ENCODE measurements at places on chromosomes 6 and 20.

- DNase-seq, result no peak
Measured at GRCh38 chr6:170234419-170234818, 56.5 kb downstream of the DLL1 start.

DNA sequence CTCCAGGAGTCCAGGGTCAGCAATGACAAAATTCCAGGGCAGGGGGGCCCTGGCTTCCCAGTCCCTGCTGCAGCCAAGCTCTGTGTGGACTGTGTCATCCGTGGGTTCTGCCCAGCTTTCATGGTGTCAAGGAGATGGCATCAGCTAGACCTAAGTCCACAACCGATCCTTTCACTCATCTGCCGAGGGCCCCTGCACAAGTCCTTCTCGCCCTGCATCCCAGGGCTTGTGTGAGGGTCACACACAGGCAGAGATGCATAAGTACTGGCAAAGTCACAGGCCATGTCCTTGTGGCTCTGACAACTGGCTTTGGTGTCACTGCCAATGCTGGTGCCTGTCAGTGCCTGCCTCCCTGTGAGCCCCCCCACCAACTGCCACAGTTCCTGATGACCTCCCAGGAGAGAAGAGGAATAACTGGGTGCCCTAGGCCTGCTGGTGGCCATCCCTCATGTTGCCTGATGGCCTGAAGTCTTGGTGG is 181.4 kb upstream of the CST7 start:
- DNase-seq, result no peak

GRCh38 chr6:43897571-43898302 is 127.7 kb downstream of the VEGFA start:
- no peak for DNase-seq

DNA sequence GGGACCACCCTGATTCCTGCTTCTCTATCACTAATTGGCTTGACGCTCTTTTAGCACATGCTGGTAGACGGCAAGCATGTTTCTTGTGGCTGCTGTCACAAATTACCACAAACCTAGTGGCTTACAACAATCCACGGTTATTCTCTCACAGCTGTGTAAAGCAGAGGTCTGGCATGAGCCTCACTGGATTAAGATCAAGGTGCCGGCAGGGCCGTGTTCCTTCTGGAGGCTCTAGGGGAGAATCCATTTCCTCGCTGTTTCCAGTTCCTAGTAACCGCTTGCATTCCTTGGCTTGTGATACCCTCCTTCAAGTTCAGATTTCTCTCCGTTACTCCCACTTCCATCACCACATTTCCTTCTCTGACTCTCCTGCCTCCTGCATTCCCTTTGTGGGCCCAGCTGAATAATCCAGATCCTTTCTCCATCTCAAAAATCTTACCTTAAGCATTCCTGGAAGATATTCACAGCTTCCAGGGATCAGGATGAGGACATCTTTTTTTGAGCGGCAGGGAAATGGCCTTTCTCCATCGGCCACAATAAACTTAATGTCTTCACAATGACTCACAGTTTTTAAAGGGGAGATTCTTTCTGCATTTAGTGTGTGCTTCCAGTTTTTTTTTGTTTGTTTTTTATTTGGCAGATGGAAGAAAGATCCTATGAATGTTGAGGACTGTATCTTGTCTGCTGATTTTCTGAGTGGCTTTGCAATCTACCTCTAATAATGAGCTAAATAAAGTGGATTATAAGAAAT is 39.9 kb downstream of the BMP6 start:
- DNase-seq, result no peak

DNA sequence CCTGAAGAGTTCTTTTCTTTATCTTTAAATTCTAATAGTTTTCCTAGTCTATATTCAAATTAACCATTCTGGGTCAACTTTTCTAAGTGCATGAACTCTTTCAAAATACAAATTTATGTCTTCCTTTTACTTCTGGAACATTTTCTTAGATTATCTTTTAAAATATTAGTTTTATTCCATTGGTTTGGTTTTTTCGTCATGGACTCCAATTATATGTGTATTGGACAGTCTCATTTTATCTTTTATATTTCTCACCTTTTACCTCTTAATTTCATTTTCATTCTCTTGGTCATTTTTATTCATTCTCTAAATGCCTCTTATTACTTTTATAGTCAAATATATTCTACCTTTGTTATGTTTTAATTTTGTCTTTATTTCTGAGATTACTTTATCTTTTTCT is 356.7 kb upstream of the MMS22L start:
- DNase-seq, result no peak

DNA sequence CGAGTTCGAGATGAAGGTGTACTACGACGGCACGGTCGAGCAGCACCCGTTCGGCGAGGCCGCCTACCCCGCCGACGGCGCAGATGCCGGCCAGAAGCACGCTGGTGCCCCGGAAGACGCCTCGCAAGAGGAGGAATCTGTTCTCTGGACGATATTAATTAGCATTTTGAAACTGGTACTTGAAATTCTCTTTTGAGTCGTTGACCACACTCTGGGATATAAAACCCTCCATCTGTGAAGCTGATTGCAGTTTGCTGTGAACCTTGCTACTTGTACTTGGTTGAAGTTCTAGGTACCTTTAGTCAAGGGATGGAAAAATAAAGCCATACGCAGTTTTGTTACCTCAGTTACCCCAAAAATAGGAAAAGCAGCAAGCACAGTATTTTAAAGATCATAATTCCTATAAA is 917 bp downstream of the C6orf120 start:
- no peak for DNase-seq

GRCh38 chr6:138523347-138524210 is 24.3 kb upstream of the NHSL1 start:
- DNase-seq, result peak; percentile 35

- no peak for DNase-seq
Measured at GRCh38 chr20:46073443-46073842, 16.3 kb downstream of the NCOA5 start.

DNA sequence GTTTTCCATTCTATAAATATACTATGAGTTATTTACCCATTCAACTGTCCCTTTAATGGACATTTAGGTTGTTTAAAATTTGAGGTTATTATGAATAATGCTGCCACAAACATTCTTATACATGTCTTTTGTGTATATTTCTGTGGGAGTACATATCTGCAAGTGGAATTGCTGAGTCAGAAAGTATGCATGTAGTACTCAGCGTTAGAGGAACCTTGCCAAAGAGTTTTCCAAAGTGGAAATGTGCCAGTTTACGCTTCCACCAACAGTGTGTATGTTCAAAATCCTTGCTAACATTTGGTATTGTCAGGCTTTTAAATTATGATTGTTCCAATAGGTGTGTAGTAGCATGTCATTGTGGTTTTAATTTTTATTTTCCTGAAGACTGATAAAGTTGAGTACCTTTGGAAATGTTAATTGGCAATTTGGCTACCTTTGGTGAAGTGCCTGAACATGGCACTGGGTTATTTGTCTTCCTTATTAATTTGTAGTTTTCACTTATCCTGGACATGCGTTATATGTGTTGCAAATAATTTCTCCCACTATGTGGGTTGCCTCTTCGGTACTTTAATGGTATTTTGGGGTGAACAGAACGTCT is 341.2 kb downstream of the CD83 start:
- DNase-seq, result no peak

- no peak for DNase-seq
Measured at GRCh38 chr20:51600950-51601349, 58.4 kb upstream of the NFATC2 start.

GRCh38 chr6:4598384-4598995 is 177.7 kb upstream of the CDYL start:
- no peak for DNase-seq

- DNase-seq, result no peak
Measured at GRCh38 chr20:36924167-36925045, 27.1 kb downstream of the SAMHD1 start.

DNA sequence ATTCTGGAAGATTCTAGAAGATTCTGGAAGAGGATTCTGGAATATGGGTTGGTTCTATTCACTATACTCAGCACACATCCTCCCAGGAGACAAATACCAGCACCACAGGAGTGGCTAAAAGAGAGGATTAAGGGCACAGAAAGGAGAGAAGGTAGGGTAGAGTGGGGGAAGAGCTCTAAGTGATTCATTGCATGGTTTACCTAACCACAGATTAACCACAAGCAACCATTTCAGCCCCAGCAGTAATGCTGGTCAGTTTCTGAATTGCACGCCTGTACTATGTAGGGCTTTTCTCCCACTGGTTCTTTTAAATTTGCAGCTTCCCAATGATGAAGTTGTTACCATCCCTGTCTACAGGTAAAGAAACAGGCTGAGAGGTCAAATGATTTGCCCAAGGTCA is 192.7 kb upstream of the PMEPA1 start:
- DNase-seq, result no peak

- peak; percentile 70 for DNase-seq
Measured at GRCh38 chr20:5001174-5002076, at the start of gene SLC23A2. Gene SLC23A2 (minus strand): TSS chr20:5001510. CDS start chr20:4932562, 68,948 bp downstream.

DNA sequence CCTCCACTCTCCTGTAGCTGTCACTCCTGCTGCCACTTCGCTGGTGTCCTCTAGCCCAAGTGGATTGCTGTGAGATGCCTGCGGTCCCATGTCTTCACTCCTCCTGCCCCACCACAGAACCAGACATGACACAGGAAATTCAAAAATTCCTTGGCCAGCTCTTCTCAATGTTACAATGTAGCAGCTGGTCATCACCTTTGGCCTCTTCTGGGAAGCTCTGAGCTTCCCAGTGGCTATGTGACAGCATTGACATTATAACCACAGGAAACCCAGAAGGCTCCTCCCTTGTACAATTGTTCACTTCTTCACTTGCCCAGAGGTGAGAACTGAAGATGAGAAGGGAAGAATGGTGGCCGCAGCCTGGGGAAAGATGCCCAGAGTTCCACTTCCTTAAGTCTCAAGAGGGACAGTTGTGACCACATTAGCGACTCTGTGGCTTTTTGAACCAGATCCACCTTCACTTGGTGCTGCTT is 76.1 kb upstream of the NAA20 start:
- DNase-seq, result no peak

GRCh38 chr20:25525867-25526266 is 59.5 kb downstream of the NINL start:
- no peak for DNase-seq

GRCh38 chr6:169988769-169989550 is 237.5 kb downstream of the ERMARD start:
- no peak for DNase-seq

DNA sequence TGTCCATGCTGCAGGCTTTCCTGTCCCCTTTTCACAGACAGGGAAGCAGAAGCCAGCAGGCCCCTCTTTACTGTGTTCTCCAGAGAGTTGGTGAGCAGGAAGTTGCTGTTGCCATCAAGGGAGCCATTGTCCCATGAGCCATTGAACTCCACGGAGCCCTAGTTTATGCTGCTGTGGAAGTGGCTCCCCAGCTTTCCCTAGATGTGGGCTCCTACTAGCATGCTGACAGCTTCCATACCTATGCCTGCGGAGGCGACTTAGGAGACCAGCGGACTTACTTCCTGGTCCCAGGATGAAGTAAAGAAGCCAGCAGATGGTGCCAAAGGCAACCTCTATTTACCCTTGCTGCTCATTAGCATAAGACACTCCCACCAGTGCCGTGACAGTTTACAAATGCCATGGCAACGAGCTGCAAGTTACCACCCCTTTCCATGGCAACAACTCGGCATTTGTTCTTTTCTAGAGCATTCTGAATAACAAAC is 30.8 kb upstream of the FKBP1A start:
- peak; percentile 97 for DNase-seq

DNA sequence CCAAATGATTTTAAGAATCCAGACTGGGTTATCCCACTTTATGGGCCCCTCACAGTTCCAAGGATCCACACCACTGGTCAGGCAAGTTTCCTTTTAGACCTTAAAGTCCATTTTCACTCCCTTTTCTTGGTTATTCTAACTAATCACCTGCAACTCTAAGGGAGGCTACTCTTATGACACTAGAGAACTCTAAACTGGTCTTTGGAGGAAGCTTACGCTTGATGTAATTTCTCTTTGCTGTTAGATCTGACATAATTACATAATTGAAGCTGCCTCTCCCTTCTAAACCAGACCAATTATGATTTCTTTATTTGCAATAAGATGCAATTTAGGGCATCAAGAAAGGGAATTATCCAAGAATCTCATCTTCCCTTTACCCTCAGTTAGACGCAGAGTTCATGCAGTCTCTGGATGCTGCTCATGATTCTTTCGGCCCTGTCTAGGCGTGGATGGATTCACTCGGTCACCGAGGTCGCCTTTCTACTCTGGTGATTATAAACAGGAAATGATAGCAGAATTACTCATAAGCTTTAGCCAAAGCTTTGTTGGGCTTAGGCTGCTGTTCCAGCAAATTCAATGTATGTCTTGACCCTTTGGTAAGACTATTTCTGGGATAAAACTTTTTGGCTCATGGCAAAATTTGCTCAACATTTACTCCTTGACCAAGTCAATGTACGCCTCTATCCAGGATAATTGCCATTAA is 166.4 kb upstream of the PRND start:
- no peak for DNase-seq

DNA sequence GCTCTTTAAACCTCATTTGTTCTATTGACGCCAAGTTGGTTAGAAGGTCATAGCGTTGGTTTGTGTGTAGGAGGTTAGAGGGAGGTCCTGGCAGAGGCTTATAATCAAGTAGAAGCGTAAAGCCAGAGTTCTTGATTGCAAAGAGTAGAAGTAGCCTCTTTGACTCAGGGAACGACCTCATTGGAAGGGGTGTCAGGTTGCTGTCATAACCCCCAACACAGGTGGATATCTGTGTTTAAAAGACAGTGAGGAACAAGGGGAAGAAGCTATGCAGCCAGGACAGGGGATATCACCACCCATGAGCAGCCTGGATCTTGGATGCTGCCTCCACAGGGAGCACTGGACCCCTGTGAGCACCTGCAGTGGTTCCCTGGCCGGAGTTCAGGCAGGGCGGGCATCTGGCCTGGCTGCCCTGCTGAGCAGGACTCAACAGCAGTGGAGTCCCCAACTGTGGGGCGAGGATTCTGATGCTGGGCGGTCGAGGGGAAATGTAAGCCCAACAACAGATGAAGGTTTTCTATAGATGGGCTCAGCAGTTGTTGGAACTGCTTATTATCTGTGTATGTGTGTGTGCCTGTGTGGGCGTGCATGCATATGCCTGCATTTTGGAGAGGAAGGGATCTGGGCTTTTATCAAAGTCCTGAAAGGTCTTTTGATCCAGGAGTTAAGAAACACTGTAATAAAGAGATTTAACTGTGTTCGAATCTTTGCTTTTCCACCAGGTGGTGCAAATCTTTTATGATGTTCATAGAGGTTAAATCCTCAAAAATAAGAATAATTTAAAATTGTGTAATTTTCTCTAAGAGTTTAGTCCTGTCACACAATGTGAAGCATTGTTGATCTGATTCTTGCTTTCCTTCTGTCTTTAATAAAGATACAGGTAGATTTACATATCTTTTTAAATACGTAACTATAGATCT is 27.7 kb downstream of the HIVEP1 start:
- peak; percentile 22 for DNase-seq
